ENCODE measurements at places on chromosomes 16 and 17. TPM values are rescaled to one million over a fixed set of nuclear protein-coding genes. Genes with fewer than 3 reads are reported as not detected.
A peak's percentile ranks its signal among the peaks of the same experiment; 100 is the strongest.

Gene CD300LB
- not detected for total RNA-seq

Gene MPRIP
- 92.8 TPM for total RNA-seq

Gene FOXN1
- total RNA-seq, result not detected

- DNase-seq, result no peak
These were observed 19.3 kb upstream of the ARHGAP44 start for GRCh38 chr17:12769981-12770380.

DNA sequence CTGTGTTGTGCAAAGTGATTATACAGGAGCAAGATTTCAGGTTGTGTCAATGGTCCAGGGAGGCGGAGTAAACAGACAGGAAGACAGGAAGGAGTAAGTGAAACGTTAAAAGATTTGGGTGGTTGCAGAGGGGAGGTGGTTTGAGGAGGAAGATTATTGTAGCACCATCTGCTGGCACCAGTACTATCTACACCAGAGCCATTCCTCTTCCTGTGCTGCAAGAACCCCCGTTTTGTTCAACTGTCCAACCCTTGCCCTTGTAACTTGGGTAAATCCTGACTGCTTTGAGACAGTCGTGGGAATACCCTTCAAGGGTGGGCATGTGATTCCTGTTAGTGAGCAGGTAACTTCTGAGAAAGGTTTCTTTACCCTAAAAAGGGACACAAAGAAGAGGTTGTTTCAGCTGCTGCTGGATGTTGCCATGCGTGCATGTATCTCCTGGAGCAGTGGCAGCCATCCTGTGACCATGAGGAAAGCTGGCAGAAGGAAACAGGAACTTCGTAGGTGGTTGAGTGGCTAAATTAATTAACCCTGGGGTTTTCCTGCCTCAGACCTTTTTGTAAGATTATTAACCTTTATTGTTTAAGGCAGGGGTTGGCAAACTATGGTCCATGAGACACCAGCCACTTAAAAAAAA is 124.1 kb downstream of the PRKCA start:
- peak; percentile 38 for DNase-seq

Gene HOXB2
- total RNA-seq, result 8.4 TPM

DNA sequence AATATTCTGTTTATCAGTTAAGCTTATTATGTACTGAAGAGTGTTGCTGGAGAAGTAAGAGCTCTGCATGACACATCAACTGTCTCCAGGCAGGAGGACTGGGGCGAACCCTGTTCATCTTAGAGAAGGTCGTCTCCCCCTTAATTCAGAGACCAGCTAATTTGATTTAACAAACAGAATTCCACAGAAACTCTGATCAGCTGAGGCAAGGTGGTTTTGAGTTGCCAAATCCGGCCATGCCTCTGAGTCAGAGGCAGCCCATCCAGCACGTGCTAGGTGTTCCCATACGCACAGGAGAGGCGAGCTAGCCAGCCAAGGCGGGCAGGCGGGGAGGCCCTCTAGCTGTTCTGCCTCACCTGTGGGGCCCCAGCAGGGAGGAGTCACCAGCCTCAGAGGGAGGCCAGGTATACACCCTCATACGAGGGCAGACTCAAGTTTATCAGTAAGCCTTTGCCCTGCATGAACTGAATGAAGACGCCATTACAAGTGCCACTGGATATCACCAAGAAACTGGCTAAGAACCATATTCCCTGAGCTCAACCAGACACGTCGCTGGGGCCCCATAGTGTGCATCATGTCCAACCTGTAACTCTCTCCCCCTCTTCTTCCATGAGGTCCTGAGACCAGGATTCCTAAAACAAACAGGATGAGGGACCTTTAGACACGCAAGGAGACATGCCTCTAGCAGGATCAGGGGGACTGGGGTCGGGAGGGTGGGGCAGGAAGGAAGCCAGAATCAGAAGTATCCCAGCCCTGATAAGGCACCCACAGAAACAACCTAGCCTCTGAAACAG is 25.7 kb downstream of the STAT5A start:
- no peak for DNase-seq

DNA sequence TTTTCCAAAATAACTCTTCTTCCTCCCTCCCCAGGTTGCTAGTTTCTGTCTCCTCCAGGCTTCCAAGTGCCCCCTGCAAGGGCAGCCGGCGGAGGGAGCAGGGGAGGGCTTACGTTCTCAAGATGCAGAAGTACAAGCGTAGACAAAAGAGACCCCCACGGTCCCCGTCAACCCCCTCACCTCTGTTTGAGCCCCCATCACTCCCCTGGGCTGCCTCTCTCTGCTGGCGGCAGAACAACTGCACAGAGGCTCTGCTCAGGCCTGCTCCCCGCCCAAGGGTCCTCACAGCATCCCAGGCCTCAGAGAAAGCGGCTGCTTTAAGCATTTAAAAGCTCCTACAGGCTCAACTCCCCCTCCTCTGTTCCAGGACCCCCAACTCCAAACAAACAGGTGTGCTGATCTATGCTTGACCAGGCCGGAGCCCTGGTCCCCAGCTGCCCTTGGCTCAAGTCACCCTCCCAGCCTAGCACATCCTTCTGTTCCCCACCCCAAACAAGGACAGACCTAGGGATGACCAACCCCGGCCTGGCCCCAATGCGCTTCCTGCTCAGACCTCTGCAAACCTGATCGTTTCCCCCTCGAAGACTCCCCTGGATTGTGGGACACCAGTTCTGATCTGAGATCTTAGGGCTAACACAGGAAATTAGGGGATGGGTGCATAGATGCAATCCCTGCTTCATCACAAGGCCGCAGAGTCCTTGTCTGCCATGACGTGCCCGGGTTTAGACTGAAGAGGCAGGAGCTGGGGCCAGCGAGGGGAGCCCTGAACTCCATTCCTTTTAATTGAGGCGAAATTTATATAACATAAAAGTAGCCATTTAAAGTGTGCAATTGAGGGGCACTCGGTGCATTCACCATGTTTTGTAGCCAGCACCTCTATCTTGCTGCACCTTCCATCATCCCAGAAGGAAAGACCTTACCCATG is 17.2 kb upstream of the RBFOX3 start:
- no peak for DNase-seq

Gene UBALD2
- 6.5 TPM for total RNA-seq

DNA sequence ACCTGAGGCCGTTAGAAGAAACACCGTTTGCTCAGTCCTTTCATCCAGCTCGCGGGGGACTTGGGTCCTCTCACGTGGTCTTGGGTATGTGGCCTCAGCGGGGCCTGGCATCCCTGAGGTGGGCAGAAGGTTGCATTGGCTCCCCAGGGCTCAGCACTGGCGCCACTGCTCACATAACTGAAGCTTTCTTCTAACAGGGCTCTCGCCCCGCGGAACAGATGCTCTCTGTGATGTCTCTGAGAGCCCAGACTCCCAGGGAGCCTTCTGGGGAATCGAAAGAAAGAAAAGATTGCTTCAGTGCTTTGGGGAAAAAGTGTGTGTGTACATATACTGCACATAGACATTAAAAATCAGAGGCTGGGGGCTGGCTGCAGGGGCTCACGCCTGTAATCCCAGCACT is 10.1 kb downstream of the MGRN1 start:
- DNase-seq, result no peak

Gene NKD1
- total RNA-seq, result under 0.01 TPM

DNA sequence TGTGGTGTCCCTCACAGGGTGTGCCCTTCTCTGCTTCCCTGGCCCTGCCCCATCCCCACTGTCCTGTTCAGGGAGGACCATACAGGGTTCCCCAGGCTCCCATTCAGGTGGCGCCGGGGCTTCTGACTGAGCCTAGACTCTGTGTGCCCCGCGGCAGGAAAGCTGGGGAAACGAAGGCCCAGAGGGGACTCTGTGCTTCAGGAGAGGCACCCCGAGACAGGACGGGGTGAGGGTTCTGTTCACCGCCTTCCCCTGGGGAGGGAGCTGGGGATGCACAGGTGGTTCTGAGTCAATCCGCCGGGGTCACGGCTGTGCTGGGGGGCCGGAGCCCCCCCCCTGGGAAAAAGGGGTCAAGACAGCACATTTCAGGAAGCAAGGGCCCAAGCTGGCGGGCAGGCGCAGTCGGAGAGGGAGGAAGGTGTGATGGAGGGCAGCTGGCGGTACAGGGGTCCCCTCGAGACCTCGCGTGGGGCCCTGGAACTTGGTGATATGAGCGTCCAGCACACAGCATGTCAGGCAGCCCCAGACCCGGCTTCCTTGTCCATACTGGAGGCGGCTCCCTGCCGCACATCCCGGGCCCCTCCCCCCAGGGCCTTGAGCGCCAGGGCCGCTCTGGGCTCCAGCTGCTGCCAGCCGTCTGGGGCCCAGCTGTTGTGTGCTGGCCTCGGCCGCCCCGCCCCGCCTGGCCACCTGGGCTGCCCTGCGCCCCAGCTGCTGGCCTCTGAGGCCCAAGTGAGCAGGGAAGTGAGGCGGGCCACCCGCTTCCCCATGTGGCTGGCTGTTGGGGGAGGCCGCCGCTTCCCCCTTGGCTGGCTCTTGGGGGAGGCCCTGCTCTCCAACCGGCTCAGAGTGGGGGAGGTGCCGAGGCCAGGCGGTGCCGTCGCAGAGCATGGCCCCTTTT is 5.6 kb upstream of the NOTUM start:
- DNase-seq, result no peak

- no peak for DNase-seq
These were observed 45.7 kb downstream of the OMG start for GRCh38 chr17:31251105-31251969.

Gene ARMC5
- total RNA-seq, result 19.3 TPM

DNA sequence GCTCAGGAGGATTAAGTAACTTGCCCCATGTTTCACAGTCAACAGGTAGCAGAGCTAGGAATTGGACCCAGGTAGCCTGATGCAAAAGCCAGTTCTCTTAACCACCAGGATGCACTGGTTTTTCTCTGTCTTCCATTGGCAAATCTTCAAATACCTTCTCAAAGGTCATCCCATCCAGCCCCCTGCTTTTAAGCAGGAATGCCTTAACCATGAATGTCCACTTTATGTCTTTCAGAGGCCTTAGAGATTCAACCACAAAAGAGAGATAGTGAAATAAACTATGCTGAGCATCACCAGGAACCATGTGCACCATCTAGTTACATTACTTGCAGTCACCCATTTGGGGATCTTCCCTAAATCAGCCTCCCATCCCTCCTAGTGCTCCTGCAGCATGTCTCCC is 94.3 kb downstream of the C17orf67 start:
- no peak for DNase-seq

DNA sequence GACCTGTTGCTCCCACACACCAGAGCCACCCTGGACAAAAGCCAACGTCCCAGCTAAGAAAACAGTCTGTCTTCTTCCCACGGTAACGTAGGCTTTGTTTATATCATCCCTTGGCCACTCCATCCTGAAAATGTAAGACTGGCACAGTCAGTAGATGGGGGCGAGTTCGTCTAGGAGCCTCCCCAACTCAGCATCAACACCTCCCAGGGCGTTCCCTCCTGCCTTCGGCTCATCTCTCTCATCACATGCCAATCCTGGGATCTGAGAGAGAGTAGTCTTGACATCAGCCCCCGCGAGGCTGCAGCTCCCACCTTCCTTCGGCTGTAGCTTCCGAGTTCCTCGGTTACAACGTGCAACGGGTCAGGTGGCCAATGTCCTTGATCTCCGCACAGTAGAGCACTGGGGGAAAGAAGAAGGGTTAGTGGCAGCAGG is 894 bp downstream of the RNF227 start:
- DNase-seq, result no peak

GRCh38 chr17:73415782-73416181 is 104.0 kb upstream of the CDC42EP4 start:
- DNase-seq, result no peak

DNA sequence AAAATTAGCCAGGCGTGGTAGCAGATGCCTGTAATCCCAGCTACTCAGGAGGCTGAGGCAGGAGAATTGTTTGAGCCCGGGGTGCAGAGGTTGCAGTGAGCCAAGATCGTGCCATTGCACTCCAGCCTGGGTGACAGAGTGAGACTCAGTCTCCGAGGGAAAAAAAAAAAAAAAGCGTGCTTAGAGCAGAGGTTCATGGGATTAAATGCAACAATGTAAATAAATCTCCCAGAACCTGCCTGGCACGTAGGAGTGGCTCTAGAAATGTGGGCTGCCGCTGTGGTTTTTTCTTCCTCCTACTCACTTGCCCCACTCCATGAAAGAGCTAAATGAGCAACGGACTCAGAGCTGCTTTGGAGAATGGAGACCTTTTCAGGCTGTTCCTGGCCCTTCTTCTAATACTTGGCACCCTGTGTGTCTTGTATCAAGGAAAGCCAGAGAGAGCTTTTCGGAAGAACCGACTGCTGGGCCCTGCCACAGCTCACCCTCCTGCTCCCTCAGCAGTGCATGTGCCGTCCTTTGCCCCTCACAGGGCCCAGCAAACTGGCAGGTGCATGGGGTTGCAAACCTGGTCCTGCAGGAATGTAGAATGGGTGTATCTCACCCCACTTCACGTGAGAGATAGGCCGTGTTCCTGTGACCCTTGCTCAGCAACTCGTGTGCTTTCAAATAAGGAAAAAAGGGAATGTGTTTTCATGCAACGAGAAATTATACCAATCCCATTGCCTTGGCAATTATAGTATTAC is 52.0 kb downstream of the LDHD start:
- DNase-seq, result peak; percentile 81

DNA sequence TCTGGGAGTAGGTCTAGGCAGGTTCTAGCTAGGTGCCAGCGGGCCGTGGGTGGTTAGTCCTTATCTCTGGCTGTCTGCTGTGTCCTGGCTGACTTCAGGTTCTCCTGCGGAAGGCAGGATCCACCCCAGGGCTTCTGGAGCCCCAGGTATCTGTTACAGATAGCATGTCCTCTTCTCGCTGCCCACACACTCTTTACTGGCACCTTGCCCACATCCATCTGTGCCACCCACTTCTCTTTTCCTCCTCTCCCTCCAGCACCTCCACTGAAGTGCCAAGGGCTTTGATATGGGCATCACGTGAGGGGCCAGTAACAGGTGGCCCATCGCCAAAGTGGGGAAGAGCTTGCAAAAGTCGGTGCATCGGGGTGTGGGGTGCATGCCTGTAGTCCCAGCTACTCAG is 4.6 kb upstream of the MPP2 start:
- no peak for DNase-seq

DNA sequence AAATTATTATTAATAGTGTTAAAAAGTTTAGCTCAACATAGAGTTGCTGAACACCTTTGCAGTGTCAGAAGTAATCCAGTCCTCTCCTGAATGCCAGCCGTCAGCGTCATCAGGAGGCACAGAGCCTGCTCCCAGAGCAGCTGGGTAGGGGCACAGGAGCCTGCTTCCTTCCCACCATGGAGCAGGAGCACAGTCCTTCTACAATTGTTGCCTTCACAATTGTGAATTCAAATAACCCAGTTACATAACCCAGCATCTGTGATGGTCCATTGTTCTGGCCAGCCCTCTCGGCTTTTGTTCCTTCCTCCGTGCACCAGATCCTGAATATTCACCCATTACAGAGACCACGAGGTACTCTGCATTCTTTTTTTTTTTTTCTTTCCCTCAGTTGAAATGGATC is 393.9 kb upstream of the MAF start:
- no peak for DNase-seq

GRCh38 chr16:19938536-19938935 is 53.9 kb upstream of the GPRC5B start:
- DNase-seq, result no peak

- DNase-seq, result no peak
These were observed 635 bp downstream of the SCPEP1 start for GRCh38 chr17:56978441-56979090.

Gene CCDC154
- total RNA-seq, result not detected
